ENCODE measurements at places on chromosomes 1 and 21.

DNA sequence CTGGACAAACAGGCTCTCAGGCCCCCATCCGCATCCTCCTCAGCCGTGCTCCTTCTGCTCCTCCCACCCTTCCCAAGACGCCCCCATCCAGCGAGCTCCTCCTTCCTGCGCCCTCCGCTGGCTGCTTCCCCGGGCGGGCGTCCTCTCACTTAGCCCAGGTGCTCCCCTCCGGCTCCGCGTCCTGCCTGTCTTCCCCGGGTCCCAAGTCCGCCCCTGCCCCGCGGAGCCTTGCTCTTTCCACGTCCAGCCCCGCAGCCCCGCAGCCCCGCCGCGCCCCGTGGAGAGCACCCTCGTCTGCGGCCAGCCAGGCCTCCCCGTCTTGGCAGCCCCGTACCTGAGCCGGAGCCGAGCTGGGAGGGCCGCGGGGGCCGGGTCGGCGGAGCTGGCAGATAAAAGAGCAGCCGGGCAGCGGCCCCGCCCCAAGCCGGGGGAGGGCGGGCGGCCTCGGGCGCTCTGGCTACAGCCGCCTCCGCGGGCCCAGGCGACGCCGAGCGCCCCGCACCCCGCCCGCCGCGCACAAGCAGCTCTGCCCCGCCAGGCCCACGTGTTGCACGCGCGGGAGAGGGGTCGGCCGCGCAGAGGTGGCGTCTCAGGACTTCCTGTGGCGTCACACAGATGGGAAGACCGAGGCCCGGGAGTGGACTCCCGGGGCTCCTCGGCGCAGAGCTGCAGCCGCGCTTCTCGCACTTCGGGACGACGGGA is at the start of gene PAQR7:
Gene PAQR7 (minus strand): TSS at position 555 of the 702 bp plus-strand sequence. CDS start 11,869 bp downstream, outside the sequence.
- peak; percentile 66 for DNase-seq

DNA sequence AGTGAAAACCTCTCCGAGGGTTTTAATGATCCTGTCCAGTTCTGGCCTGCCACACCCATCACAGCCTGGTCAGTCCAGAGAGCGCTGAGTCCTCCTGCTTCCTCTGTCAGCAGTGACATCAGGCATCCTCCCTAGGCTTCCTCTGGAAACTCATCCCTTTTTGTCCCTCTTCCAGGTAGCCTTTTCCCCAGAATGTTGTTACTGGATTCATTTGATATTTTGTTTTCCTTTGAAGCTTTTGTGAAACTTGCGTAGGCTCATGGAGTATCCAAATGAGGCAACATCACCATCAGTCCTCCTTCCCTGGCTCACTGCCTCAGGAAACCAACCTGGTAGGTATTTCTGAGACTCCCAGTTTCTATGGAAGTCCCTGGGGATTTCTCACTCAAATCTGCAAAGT is 27.0 kb upstream of the IGSF3 start:
- no peak for DNase-seq

- DNase-seq = no peak
Measured at GRCh38 chr1:115838431-115839028, 2.4 kb downstream of the NHLH2 start.

DNA sequence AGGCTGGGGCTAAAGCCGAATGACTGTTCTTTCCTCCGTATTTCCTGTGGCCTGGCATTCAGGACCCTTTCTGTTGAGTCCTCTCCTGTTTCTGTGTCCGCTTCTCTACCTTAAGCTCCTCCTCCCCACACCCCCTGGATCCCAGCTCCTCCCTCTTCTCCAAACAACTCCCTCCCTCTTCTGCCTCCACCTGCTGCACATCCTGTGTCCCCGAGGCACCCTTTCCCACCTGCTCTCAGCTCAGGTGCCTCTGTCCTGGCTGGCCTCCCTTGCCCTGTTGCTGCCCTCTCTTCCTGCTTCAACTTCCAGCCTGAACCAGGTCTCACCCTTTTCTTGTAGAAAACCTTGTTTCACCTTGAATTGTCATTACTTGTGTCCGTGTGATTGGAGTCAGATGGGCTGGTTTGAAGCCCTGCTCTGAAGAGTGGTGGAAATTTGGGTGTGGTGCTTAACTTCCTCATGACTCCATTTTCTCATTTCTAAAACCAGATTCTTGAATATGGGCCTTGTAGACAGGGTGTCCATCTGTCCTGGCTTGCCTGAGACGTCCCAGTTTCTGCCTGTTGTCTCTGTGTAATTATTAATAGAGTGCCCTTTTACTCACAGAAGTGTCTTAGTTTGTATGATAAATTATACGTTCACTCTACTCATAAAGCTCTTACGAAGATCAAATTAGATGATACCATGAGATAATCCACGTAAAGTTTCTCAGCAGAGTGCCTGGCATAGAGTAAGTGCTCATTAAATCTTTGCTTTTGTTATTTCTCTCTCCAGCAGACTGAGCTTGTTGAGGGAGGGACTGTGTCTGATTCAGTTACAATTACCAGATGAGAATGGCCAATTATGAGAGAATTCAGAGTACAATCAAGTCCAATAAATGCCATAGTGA is 58.9 kb upstream of the TRABD2B start:
- DNase-seq = no peak

DNA sequence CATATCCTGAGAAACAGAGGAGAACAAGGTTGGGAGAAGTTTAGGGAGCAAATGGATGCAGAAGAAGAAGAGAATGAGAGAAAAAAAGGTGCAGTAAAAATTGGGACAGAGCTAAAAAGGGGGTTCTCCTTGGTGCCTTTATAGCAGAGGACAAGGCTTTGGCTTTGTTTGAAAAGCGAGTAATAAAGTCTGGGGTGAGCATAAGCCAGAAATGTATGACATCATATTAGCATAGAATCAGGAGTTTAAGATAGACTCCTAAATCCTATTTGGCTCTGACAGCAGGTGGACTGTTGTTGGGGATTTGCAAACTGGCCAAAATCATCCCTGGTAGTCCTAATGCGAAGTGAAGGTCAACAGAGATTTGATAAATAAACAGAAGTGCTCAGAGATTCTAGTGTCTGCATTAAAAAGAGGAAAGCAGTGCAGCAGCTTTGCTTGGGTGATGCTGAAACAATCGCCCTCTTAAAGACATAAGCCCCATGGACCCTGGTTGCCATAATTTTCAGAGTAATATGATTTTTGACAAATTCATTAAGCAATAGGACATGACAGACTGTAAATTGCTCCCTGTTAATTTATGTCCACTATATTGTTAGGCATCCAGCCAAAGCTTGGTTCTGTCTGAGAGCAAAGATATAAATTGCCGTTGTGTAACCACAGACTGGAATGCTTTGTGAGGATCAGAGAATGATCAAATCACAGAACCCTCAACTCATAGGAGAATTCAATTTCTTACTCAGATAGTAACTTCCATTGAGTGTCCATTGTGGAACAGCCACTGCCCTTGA is 385.0 kb upstream of the NFIA start:
- DNase-seq = no peak

DNA sequence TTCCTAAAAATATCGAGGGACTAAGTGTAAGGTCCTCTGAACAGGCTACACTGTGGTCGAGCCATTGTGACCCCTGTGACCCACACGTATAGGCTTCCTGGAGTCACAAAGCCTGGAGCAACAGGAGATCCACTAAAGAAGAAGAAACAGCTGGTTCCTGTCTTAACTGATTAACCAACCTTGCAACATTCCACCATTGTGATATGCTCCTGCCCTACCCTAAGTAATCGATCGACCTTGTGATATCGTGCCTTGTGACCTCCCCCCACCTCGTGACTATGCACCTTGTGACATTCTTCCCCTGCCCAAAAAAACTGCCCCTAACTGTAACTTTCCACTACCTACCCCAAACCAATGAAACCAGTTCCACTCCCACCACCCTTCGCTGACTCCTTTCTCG is 304.6 kb upstream of the FAM78B start:
- no peak for DNase-seq

DNA sequence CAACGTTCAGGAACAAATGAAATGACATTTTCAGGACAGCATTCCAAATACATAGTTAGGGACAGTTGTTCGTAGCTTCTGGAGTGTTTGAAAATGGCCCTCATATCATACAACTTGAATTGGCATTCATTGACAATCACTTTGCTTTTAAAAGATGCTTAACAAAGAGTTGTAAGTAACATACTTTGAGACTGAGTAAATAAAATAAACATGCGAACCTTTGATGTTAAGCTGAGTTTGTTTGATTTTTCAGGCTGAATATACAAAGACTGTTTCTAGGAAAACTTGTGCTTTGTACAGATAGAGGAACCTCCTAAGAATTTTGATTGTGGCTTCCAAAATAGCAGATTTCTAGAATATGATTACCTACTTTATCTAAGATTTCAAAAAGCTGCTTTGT is 45.3 kb downstream of the ITSN1 start:
- no peak for DNase-seq

- peak; percentile 35 for DNase-seq
Measured at GRCh38 chr1:154608397-154609270, 648 bp upstream of the ADAR start.

DNA sequence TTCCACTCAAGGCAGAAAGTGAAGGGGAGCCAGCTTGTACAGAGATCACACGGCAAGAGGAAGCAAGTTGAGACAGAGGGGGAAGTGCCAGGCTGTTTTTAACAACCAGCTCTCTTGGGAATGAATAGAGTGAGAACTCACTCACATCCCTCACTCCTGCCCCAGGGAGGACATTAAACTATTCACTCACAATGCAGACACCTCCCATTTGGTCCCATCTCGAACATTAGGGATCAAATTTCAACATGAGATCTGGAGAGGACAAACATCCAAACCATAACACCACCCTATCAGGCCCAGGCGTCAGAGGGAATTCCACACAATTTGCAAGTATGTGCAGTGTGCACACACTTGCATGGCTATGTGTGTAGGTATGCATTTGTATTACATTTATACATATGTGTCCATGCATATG is 62.7 kb downstream of the DMAP1 start:
- DNase-seq = no peak

GRCh38 chr1:63772201-63772600 is 1.6 kb upstream of the ROR1 start:
- no peak for DNase-seq

- DNase-seq = no peak
Measured at GRCh38 chr1:58149271-58149812, 397.2 kb downstream of the OMA1 start.

DNA sequence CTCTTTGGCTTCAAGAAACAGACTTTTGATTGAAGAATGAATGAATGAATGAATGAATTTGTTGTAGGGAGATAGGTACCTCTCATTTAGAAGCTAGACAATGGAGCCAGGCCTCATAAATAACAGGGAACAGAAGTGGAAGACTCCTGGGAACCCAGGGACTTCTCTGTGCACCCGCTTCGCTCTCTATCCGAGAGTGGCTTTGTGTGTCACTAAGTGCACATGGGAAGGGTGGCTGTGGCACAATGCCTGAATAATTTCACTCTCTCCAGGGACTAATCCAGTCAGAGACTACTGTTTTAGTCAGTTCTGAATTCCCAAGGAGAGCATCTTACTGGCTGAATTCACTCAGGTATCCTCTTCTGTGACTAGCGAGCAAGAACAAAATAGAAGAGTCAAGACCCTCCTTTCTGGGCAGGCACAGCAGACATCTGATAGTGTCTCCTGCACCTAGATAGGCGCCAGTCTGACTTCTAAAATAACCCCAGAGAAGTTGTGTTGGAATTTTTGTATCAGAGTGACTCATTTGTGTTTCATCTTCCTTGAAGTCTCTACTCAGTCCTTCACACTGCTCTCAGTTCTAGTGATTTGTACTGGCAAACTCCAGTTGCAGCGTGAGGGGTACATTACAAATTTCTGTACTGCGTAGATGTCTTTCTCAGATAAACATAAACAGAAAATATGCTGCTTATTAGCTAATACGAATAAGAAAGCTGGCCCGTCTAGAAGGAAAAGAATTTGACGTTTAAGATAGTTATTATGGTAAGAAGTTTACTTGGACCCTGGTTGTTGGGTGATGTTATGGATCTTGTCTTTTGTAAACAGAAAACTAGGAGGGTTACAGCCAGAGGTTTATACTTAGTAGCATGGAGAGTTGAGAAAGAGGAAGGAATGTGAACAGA is 34.0 kb downstream of the BACH1 start:
- no peak for DNase-seq

DNA sequence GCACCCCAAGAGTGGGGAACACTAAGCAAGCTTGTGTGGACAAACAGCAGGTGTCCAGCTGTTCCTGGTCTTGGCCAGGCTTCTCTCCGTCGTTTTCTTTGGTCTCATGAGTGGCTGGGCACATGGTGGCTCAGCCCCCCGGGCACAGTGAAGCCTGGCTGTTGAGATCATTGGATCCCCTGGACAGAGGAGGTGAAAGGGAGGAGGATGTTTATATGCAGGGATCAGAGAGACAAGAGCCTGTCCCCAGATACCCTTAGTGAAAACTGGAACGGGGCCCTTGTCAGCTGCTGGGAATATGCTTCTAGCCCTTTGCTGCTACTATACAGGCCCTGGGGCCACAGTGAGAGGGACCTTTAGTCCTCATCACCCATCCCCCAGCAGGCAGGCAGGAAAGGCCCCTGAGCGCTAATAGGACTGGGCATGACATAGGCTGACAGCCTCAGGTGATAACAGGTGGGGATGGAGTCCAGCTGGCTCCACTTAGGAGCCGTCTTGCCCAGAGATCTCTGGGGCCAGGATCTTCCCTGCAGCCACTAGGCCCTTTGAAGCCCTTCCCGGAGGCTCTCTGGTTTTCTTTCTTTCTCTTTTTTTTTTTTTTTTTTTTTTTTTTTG is 16.4 kb downstream of the EPHA8 start:
- DNase-seq = no peak

DNA sequence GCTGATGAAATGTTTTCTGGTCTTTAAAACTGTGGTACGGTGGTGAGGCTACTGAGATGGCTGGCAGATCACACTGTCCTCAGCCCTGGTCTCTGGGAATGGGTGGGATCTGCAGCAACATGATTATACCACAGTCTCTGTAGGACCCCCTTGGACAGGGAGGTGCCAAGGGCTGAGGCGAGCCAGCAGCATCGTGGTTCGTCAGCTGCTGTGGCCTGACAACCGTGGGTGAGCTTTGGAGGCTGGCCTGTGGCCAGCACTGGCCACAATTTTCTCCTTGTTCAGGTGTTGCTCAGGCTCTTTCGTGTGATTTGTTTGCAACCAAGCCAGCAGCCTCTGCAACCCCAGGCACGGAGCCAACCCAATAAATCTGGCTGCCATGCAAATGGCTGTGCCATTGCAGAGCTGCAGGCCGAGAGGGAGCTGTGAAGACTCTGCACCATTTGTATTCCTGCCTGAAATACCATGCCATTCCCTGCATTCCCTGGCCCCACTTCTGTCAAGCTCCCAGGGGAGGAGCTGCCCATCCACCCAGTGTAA is 70.9 kb downstream of the PCP4 start:
- no peak for DNase-seq

- DNase-seq = no peak
Measured at GRCh38 chr1:162366671-162367070, 10.0 kb downstream of the SPATA46 start.

DNA sequence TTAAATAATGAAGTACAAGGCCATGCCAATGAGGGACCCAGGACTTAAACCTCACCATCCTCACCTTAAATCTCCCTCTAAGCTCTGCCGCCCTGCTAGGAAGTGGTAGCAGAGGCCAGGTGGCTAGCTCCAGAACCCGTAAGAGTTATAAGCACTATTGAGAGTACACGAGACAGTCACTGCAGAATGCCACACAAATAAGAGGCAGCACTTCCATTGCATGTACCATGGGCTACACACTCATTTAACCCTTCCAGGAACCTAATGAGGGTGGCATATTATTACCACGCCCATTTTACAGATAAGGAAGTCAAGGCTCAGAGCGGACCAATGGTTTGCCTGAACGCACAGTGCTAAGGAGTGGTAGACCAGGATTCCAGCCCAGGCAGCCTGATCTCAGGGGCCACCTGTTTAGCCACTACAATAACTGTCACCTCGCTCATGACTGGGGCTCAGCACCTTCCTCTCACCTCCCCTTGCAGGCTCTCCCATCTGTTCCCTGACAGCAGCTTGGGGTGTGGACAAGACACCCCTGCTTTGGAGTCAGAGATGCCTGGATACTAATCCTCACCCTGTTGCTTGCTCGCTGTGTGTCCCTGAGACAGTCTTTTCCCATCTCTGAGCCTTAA is 54.8 kb upstream of the ID3 start:
- no peak for DNase-seq

Measured in activated naive CD4-positive, alpha-beta T cell treated with Interleukin-2 at 50 U/mL for 16 hours (primary cell).